Stimulated activated CD4-positive, alpha-beta T cell treated with anti-CD3 and anti-CD28 coated beads, Interleukin-4, amount 100 ng/mL, for 4 hours (primary cell): ENCODE measurements at places on chromosomes 16 and 17.

DNA sequence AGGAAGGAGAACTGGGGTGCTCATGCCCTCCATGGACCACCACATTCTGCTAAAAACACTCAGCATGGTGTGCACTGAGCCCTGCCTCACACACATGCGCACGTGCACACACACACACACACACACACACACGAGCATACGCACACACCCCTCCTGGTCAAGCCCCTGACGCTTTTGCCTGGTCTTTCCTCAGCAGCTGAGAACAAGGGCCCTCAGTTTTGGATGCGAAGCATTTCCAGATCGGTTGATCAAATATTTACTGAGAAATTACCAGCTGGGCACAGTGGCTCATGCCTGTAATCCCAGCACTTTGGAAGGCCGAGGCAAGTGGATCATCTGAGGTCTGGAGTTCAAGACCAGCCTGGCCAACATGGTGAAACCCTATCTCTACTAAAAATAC lies 20.1 kb upstream of the RAI1 start:
- DNase-seq, result no peak

GRCh38 chr16:19011169-19011731 lies 27.5 kb downstream of the TMC7 start:
- DNase-seq, result no peak

- DNase-seq, result no peak
Observed at GRCh38 chr17:32783602-32784001, 93.3 kb downstream of the MYO1D start.

DNA sequence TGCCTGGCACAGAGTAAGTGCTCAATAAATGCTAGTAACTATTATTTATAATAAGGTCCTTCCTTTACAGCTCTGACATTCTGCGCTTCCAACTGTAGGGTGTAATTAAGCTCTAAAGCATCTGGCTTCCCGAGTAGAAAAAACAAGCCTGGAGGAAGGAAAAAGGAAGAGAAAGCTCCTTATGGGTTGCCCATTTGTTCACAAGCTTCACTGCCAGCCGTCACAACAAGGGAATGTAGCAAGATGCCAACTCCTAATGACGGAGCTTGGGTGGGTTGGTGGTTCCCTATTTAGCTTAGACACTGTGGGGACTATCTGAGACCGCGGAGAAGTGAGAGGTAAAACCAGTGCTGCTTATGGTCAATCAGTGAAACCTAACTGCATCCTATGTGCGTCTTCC lies 7.3 kb upstream of the RPRML start:
- DNase-seq, result no peak

GRCh38 chr16:29986231-29986630 lies 9.2 kb downstream of the HIRIP3 start:
- no peak for DNase-seq
